Stimulated activated CD8-positive, alpha-beta memory T cell treated with anti-CD3 and anti-CD28 coated beads, Interleukin-4, amount 100 ng/mL, for 24 hours (primary cell): ENCODE measurements at places on chromosomes 4 and X.

DNA sequence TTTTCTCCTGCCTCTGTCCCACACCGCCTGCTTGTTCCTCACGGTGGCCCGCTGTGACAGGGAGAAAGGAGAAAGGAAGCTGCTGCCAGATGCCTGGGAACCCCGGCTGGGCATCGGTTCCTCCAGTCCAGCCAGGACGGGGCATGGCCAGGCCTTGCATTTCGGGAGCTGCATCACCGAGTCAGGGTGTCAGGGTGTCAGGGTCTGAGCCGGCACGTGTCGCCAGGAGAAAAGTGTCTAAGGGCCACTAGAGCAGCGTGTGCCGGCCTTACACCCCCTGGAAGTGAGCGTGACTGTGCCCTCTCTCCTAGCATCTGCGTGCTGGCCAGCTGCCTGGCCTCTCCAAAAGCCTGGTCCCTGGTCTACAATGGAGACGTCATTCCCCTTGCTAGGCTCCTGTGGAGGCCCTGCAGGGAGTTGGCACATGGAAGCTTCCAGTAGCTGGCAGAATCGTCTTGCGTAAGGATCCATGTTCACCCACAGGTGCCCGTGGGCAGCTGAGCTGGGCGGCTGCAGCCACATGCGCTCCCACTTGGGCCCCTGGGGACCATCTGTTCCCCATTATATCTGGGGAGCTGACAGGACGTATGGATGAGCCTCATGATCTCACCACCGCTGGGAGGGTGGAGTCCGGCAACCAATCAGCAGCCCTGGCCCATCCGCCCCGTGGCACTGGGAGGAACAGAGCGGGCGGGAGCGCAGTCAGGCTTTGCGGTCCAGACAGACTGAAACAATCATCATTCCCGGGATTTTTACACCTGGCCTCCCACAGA, 39.9 kb upstream of the HMX1 start:
- no peak for DNase-seq

- no peak for DNase-seq
Measured at GRCh38 chrX:802846-803245, 172.3 kb downstream of the SHOX start.

GRCh38 chrX:107721318-107721717, 54.3 kb downstream of the TSC22D3 start:
- DNase-seq: no peak

DNA sequence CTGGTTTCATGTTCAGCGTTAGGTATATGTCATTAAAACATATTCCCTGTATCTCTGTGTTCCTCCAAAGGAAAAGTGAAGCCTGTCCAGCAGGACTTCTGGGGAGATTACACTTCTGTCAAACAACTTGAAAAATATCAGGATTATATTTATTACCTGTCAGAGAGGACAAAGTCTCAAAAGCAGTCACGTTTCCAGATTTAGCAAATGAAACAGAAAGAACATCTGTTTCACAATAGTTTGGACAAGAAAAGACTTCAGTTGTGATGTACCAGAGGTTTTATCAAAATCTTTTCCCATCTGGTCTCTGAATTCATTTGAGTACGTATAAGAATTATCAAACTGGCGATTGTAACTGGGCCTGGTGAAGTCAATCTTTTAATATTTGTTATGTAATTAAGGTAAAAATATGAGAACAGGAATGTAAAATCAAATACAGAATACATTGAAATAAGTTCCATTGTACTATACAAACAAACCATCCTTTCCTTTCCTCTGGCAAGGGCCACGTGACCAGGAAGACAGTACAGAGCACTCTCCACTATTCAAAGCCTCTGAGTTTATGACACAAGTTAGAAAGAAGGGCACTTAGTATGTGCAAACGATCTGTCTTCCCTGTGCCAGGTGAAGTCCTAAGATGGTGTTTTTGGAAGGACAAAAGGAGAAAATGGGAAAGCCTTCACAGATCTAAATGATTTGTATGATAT, 3.2 kb downstream of the CASP3 start:
- DNase-seq: no peak

GRCh38 chr4:2696423-2696822, 59.7 kb downstream of the TNIP2 start:
- no peak for DNase-seq

DNA sequence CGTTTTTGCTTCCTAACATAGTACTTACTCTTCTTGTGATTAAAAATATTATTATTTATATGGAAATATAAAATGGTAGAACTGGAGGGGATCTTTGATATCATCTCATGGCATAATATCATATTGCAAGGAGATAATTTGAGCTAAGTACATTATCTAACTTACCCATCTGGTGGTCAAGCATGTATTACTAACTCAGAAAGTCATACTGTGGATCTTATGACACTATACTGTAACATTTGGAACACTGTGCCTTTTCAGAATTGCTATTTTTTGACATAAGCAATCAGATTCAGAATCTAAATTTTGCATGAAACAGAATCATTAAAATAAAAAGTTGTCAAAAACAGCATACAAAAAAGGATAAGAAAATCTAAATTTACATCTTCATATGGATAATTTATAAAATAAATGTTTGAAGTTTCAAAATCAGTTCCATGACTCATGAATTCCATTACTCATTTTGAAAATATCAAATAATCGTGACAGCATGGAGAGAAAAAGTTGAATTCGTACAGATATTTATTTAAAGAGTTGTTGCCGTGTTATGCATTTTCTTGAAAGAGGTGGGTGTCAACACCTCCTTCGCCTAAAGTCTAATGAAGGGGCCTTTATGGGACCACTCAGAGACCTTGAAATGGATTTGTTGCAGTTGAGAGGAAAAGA, 928.1 kb downstream of the PDHA2 start:
- DNase-seq: no peak

GRCh38 chr4:39718366-39719323, 20.7 kb downstream of the UBE2K start:
- no peak for DNase-seq

DNA sequence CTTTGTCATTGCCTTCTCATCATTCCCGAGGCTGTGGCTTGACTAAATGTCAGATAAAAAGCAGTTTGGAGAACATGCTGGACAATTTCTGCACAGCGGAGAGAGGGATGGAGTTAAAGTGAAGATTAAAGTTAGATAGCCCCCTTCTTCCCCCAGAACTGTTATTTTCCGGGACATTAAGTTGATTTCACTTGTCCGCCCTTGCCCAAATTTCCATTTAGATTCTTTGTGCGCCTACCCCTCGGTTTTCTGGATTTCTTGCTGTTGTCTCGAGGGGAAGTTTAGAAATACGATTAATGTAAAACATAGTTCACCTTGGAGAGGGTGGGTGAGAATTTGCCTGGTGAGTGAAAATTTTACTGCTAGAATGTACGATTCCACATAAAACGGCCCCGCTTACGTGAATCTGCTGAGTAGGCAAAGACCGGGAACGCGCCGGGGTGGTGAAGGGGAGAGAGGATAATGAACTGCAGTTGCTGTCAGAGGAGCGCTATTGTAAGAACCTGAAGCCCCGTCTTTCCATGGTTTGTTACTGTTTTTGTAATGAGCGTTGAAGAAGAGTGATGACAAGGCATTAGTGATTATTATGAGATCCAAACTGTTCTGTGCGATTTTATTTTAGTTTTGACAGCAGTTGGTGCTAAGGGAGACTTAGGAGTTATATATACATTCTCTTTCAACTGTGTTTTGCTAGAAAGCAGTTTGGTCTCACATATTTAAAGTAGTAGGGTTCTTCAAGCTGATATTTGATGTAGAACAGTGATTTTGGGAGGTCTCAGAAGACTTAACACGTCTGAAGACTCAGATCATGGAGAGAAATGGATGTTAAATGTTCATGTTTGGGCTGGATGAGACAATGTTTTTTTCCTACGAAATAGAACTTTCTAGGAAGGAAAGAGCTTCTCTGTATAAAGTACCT, 73.0 kb downstream of the AFF1 start:
- DNase-seq: no peak

- DNase-seq: no peak
Measured at GRCh38 chr4:76001700-76002099, 5.6 kb downstream of the CXCL9 start.

- no peak for DNase-seq
Measured at GRCh38 chrX:45150821-45151220, 49.9 kb downstream of the DIPK2B start.

DNA sequence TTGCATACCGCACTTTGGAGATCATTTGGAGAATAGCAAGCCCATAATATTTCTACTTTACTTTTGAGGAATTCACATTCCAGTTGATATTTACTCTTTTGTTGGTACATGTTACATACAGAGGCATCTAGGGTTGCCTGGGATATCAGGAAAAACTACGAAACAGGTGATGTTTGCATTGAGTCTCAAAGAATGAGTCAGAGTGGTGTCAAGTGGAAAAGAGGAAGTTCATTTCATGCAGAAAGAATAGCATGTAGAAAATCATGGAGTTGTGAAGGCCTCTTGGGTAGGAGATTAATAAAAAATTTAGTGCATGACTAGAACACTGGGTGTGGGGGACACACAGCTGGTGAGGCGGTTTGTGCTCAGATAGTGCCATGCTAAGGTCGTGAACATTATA, 33.5 kb upstream of the ELOVL6 start:
- DNase-seq: no peak

- DNase-seq: no peak
Measured at GRCh38 chr4:174580597-174580996, 58.3 kb upstream of the HPGD start.

GRCh38 chr4:89482251-89482650, 174.7 kb upstream of the GPRIN3 start:
- no peak for DNase-seq

DNA sequence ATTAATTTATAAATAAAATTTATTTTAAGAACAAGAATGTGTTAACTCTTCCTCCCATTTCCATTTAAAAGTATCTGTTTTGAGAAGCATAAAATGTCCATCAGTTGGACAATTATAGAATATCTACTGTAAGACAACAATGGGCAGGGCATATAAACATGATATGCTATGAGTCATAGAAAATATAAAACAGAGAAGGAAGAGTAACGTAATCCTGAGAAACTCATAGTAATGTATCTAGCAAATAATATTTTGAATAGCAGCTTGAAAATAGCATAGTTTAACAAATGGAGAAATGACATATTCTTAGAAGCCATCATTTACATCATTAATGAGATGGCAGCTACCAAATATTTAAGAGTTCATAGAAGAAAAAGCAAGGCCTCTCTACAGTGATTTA, 820.3 kb upstream of the PCDH10 start:
- no peak for DNase-seq

DNA sequence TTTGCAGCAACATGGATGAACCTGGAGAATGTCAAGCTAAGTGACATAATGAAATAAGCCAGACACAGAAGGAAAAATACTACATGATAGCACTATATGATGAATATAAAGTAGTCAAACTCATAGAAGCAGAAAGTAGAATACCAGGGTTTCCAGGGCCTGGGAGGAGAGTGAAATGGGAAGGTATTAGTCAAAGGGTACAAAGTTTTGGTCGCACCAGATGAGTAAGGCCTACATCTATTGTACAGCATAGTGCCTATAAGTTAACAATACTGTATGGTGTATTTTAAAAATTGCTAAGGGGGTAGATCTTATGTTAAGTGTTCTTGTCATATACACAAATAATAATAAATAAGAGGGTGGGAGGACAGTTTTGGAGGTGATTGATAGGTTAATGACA, 41.5 kb downstream of the ENOX2 start:
- no peak for DNase-seq

DNA sequence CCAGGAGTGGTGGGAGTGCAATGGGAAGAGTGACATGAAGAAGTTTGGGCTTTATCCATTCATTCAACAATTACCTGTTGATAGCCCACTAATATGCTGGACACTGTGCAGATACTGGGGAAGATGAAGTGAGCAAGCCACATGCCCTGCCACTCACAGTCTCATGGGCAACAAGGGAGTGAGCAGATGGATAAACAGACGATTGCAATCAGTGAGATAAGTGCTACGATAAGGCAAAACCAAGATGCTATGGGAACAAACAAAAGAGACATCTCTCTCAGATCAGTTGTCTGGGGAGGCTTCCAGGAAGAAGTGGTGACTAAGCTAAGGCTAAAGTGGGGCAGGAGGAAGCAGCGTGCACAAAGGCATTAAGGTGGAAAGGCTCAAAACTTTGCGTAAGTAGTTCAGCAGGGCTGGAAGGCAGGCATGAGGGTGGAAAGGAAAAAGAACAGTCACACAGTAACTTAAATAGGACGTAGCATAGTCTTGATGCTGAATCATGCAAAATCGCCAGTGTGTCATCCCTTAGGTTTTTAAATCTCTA, 31.7 kb downstream of the GAB3 start:
- DNase-seq: no peak

- peak; percentile 57 for DNase-seq
Measured at GRCh38 chr4:680928-681645, 6.7 kb downstream of the MYL5 start.

- no peak for DNase-seq
Measured at GRCh38 chr4:25330905-25331808, 18.6 kb downstream of the ZCCHC4 start.

DNA sequence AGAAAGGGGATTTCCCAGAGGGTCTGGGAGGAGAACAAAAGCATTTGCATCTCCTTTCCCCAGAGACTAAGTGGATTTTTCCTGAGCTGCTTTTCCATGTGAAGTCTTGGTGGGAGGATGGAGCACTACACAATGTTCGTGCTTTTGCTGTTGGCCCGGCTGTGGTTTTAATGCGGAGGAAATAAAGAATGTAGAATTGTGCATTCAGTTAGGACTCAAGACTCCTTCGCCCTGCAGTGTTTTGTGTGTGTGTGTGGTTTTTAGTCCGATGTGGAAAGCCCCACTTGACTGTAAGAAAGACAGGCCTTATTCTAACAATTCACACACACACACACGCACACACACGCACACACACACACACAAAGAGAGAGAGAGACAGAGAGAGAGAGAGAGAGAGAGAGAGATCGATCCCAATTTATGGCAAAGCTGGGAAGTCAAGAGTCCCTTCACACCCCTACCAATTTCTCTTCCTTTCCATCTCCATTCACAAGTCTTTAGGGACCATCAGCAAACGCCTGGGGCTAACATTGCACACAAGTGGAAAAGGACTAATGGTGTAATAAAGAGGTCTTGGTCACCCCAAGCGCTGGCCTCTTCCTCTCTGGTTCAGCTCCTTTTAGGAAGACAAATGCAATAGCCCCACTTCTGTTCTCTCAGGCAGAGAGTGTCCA, 44.2 kb downstream of the CLDN34 start:
- no peak for DNase-seq

DNA sequence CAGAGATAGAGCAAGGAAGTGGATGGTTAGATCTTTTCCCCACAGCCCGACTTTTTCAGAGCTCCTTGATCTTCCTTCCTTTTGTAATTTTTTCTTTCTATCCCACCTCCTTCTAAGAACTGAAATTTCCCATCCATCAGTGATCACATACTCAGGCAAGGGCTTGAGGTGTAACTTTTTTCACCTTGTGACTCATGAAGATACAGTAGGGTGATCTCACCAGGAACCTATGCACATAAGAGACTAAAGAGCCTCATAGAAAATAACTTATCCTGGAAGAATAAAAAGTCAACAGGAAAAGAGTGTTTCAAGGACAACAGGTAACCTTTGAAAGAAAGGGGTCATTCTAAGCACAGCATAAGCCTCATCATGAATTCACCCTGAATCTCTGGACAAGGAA, 131.2 kb upstream of the HCCS start:
- DNase-seq: no peak
